NCI-H2171 treated with DMSO at 0.1 percent for 48 hours (cell line): ENCODE measurements at places on chromosomes 6 and 20.

DNA sequence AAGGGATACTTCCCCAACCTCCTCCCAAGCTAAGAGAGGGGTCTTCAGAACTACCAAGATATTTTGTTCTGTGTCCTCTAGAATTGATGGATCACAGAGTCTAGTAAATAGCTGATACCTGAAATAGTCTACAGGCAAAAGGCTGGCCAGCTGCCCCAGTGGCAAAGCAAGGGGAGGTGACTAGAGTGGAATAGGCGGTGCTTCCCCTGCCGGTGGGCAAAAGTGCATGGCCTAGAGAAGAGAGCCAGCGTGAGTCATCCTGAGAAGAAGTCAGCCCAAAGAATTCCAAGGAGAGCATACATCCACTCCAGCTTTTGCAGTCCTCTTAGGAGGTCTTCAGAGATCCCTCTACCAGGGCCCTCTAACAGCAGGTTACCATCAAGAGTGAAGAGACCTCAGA is 14.7 kb downstream of the DPPA5 start:
- DNase-seq, result no peak

DNA sequence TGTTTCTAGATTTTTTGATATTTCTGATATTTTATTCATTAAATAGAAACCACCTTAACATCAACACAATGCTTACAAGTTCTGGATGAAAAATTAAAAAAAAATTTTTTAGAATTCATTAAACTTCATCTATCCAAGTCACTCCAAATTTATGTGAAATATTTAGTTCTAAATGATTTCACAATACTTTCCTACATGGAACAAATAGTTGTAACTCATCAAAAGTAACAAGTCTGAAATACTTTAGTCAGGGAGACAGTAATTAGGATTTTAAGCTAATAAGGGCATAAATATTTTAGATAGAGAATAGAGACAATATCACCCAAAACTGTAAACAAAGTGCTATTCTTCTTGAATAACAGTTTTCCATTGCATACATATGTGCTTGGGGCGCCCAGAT is 147.8 kb downstream of the HIVEP2 start:
- DNase-seq, result no peak

- no peak for DNase-seq
These were observed 18.7 kb upstream of the TOP1 start for GRCh38 chr20:41009946-41010345.

GRCh38 chr6:137717074-137718073 is 149.7 kb upstream of the TNFAIP3 start:
- DNase-seq, result no peak

DNA sequence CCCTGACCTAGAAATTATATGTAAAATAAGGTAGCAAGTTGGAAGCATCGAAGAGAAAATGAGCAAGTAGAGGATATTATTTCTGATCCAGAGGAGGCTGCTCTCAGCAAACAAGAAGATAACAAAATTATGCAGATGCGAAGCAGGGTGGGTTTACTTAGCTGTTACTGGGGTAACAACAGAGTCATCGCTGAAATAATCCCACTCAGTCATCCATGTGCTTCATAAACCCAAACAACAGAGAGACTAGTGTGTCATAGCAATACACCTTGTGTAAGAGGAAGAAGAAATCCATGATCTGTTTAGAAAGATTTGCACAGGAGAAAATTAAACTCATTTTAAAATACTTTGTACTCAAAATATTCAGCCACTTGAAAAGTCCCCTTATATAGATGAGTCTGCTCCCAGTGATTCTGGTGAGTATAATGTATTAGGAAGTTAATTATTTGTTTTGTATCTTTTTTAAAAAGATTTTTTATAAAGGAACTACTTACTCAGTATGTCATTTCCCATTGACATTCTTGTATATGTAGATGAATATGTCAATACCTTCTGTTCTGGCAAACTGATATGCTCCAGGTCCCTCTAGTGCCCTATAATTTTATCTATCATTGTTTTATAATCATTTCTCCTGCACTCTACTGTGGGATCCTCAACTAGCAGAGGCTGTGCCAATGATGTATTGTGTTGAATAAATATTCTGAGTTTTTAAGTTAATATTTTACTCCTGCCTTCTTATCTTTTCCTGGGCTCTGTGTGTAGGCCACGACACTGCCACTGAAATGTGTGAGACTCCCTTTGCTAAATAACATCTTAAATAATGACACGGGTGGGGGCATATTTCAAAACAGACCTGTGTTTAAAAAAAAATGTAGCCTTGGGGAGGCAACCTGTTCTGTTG is 8.6 kb upstream of the HIVEP2 start:
- DNase-seq, result no peak

GRCh38 chr6:157099912-157100593 is 223.3 kb downstream of the TMEM242 start:
- no peak for DNase-seq

GRCh38 chr6:168411130-168411529 is 29.9 kb upstream of the SMOC2 start:
- DNase-seq, result no peak

DNA sequence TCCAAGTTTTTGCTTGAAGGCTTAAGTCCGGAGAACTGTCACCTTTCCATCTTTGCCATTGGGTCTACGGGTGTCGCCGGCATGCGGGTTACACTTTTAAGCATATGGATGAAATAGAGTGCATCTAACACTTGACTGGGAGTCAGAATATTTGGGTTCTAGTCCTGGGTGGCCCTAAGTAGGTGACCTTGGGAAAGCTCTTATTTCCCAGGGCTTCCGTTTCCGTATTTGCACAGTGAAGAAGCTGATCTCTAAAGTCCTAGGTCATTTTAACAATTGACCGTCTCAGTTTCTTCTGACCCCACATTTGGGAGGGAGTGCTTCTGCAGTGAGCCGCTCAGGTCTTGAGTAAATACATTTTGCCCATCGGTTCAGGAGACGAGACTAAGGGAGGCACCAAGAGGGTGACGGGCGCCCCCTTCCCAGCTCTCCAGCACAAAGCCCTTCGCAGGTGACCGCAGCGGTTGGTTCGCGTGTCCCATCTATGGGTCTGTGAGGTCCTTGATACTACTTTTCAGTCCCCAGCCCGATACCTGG is 651 bp upstream of the BLTP3A start:
- no peak for DNase-seq

DNA sequence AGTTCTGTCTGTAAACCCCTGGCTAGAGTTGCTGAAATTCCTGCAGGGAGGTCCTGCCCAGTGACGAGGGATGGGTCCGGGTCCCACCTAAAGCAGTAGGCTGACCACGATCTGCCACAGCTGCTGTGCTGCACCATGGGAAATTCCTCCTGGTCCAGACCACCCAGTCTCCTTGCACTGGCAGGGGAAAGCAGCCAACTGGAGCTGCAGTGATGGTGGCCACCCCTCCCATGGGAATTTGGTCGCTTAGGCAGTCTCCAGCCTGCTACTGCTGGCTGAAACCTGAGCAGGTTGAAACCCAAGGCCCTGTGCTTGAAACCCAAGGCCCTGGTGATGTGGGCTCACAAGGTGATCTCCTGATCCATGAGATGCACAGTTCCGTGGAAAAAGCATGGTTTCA is 23.9 kb upstream of the MOXD1 start:
- DNase-seq, result no peak

DNA sequence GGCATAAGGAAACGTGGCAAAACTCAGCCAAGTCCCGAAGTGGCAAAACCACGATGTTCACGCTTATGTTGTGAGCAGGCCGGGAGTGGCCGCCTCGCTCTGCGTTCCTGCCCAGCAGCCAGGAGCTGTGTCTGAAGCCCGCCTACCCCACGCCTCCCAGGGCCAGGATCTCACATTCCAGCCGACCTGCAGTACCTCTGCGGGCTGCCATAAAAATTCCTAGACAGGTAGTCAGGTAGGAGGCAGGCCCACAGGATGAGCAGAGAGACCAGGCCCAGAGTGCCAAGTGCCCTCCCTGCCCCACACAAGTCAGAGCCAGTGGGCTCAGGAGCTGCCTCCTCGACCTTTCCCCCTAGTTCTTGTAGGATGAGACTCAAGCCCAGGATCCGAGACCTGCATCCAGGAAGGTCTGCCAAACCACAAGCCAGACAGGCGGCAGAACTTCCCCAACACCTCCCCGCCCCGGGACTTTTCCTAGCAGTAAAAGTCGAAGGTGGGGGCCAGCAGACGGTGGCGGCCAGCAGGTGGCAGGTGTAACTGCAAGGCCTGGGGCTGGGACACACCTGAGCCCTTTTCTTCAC is 16.7 kb downstream of the PMEPA1 start:
- DNase-seq, result no peak

GRCh38 chr6:55604021-55604420 is 25.0 kb upstream of the HMGCLL1 start:
- DNase-seq, result no peak

GRCh38 chr20:20253039-20253743 is 114.7 kb upstream of the INSM1 start:
- DNase-seq, result no peak
